ENCODE measurements at places on chromosomes 1 and 21. TPM values are rescaled to one million over a fixed set of nuclear protein-coding genes. Genes with fewer than 3 reads are reported as not detected.

MFAP2 gene
- polyA plus RNA-seq = 0.11 TPM

RAB3B gene
- polyA plus RNA-seq = 0.09 TPM

KPRP gene
- polyA plus RNA-seq = not detected

SDC3 gene
- 0.04 TPM for polyA plus RNA-seq

CFAP57 gene
- polyA plus RNA-seq = 1.9 TPM

SFPQ gene
- polyA plus RNA-seq = 196 TPM

KRTAP13-2 gene
- not detected for polyA plus RNA-seq

ITLN2 gene
- not detected for polyA plus RNA-seq

TTC24 gene
- 1.9 TPM for polyA plus RNA-seq

- peaks cover 3% of the 10 kb centered on the region for H3K36me3 ChIP-seq
- H3K27me3 ChIP-seq = no peaks in the 10 kb centered on the region
- H3K4me3 ChIP-seq = no peak overlapping the region
- no peaks in the 10 kb centered on the region for H3K4me1 ChIP-seq
Observed at GRCh38 chr1:235980976-235981375, 83.9 kb downstream of the NID1 start.

DNA sequence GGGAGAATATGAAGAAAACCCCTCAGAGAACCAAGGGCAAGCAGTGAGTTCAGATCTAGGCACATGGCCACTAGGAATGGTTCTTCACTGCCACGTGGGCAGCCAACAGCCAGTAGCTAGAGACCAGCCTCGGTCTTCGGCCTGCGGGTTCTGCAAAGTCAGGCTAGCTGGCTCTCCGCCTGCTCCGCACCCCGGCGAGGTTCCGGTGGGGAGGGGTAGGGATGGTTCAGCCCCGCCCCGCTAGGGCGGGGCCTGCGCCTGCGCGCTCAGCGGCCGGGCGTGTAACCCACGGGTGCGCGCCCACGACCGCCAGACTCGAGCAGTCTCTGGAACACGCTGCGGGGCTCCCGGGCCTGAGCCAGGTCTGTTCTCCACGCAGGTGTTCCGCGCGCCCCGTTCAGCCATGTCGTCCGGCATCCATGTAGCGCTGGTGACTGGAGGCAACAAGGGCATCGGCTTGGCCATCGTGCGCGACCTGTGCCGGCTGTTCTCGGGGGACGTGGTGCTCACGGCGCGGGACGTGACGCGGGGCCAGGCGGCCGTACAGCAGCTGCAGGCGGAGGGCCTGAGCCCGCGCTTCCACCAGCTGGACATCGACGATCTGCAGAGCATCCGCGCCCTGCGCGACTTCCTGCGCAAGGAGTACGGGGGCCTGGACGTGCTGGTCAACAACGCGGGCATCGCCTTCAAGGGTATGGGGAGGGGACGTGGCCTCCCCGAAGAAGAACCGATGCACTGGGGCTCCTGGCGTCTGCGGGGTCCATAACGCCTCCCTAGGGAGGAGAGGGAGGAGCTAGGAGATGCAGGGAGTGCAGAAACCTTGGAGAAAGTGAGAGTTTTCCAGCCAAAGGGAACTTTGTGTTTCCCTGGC, at the start of gene CBR1:
TSS of gene CBR1 (plus strand) at position 312 of the 871 bp plus-strand sequence. CDS start at position 404, 92 bp downstream.
- peak; percentile 47 for DNase-seq
- peak within 1 kb of the TSS; percentile 81 for H3K4me3 ChIP-seq

GRCh38 chr1:112956544-112957132, 642 bp upstream of the SLC16A1 start:
- DNase-seq = no peak
- no peaks in the 10 kb centered on the region for H3K36me3 ChIP-seq
- peak overlapping the region; percentile 82 for H3K4me3 ChIP-seq
- no peaks in the 10 kb centered on the region for H3K4me1 ChIP-seq

DNA sequence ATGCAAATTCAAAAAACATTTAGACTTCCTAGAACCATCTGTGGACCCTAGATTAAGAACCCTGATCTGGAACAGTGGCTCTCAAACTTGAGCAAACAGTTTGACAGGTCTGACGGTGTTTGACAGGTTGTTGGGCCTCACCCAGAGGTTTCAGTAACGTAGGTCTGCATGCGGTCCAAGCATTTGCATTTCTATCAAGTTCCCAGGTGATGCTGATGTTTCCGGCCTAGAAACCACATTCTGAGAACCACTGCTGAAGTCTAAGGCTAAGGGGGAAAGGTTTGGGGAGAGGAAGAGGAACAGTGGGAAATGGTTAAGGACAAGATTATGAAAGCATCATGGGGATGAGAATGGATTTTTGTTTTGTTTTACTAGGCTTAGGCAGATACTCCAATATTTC, 48.6 kb downstream of the MDM4 start:
- DNase-seq = peak; percentile 73
- no peaks in the 10 kb centered on the region for H3K27me3 ChIP-seq
- H3K4me1 ChIP-seq = peaks cover 24% of the 10 kb centered on the region
- H3K4me3 ChIP-seq = no peak overlapping the region

DNA sequence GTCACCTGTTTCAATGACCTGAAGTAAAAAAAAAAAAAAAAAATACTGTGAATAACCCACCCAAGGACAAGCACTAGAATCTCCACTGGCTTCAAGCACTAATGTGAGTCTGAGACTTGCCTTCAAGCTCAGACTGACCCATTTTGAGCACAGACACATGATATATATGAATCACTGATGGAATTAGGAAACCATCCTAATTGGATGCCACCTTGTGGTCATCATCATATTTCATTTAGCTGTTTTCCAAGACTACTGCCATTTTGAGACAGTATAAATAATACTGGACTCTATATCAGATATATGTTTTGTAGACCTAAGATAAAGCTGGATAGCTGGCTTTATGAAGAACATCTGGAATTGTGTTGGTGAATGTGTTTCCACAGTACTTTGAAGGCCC, 1232.0 kb downstream of the KCNT2 start:
- H3K27ac ChIP-seq = no peak overlapping the region
- H3K4me1 ChIP-seq = no peaks in the 10 kb centered on the region
- H3K36me3 ChIP-seq = no peaks in the 10 kb centered on the region
- DNase-seq = no peak
- no peak overlapping the region for H3K4me3 ChIP-seq

DNA sequence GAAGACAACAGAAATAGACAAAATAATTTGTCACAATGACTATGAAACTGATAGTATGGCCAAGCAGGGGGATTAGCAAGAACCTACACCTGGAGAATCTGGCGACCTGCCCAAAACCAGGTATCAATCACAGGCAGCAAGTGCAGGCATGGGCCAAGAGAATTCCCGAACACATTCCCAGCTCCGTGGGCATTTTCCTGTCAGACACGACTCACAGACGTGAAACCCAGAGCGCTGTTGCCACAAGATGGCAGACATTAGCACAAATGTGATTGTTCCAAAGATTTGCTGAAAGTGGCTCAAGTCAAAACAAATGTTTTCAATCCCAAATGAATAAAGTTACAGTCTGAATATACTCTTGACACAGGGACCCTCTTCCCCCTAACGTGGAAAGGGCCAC, 36.8 kb downstream of the HLCS start:
- no peaks in the 10 kb centered on the region for H3K36me3 ChIP-seq
- no peak overlapping the region for H3K27ac ChIP-seq
- DNase-seq = no peak

- no peak overlapping the region for H3K4me3 ChIP-seq
- DNase-seq = no peak
- no peaks in the 10 kb centered on the region for H3K36me3 ChIP-seq
- H3K27ac ChIP-seq = no peak overlapping the region
- no peaks in the 10 kb centered on the region for H3K27me3 ChIP-seq
- H3K4me1 ChIP-seq = no peaks in the 10 kb centered on the region
Observed at GRCh38 chr1:113422315-113423068, 32.2 kb downstream of the MAGI3 start.

DNA sequence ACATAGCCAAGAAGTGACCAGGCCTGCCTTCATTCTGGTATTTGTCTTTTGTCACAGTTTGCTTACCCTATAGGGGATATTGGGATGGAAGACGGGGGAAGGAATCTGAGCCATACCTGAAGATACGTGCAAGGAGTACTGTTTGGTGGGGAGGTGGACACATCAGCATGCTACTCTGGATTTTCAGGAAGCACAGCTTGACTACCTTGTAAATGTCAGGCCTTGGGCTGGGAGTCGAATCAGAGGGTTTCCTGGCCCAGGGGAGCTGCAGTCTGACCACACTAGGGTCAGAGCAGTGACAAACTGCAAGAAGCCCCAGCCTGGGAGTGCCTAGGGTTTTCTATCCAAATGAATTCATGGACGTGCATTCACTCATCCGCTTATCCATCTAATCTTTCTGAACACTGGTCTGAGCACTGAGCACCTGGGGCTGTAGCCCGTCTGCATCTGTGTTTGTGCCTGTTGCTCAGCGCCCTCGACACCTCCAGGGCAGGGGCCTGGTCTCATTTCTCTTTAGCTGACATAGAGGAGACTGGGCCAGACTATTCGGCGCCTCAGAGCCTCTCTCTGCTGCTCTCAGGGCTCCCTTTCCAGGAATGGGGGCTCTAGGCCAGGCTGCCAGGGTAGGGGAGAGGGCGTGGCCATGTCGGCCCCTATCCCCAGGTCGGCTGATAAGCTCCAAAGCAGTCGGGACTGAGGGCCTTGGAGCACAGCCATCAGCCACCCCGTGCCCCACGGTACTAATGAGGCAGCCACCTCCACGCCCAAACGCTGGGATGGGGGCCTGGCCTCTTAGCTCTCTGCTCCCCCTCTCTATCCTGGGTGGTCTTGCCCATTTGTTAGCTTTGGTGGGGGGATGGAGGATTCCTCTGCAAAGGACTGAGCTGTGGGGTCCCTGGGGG, 47.0 kb upstream of the SLC2A1 start:
- no peak overlapping the region for H3K4me3 ChIP-seq
- no peak for DNase-seq
- H3K36me3 ChIP-seq = no peaks in the 10 kb centered on the region
- no peaks in the 10 kb centered on the region for H3K27me3 ChIP-seq
- no peak overlapping the region for H3K27ac ChIP-seq

DNA sequence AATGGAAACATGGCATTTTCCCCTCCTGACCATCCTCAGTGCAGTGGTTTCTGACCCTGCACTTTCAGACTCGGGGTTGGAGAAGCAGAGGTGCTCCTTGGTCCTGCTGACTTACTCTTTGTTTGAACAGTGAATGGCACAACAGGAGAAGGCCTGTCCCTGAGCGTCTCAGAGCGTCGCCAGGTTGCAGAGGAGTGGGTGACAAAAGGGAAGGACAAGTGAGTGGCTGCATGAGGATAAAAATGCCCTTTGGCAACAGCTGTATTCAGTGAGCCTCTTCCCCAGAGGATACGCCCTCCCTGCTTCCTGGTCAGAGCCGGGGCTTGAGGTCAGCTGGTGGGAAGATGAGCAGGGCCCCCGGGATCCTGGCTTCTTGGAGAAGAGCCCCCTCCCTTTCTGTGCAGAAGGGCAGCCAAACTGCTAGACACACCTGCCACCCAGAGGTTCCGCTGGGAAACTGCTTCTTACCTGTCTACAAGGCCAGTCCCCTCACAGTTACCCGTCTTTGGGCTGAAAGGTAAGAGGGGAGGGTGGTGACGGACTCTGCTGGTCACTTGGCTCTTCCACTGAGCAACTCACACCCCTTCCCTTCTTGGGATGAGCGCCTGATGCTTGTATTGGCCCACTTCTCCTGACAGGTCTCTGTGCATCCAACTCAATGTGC, 16.6 kb downstream of the NPL start:
- no peaks in the 10 kb centered on the region for H3K36me3 ChIP-seq
- H3K27me3 ChIP-seq = no peaks in the 10 kb centered on the region
- H3K27ac ChIP-seq = no peak overlapping the region
- H3K4me3 ChIP-seq = no peak overlapping the region
- no peaks in the 10 kb centered on the region for H3K4me1 ChIP-seq

DNA sequence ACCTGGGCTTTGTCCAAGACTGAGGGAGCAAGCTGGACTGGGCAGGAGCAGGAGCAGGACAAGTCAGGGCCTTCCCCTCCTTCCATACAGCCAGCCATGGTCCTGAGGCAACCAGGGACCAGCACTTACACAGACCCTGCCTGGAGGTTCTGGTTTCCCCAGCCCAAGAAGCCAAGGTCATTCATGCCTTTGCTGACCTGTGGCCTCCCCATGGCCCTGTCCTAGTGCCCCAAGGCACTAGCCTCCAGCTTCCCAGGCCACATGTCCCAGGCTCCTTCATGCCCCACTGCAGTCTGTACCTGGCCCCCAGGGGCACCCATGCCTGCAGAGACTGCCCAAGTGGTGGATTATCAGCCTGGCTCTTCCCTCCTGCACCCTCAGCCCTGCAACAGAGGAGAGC, 243.9 kb downstream of the TOMM20 start:
- no peak for DNase-seq
- no peak overlapping the region for H3K4me3 ChIP-seq
- peaks cover 37% of the 10 kb centered on the region for H3K4me1 ChIP-seq
- H3K27ac ChIP-seq = no peak overlapping the region

DNA sequence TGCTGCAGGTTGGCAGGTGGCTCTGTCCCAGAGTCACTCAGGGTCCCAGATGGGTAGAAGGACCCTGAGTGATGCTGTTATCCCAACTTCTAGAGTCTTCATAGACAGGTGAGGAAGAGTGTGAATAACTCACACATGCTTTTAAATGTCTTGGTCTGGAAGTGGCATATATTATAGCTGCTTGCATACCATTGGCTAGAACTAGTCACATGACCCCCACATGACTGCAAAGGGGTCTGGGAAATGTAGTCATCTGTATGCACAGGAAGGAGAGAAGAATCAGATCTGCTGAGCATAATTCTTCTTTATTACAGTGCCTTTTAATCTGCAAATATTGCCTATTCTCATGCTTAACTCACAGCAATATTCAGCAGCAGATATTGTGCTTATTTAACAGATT, 28.2 kb upstream of the KLHDC7A start:
- no peaks in the 10 kb centered on the region for H3K4me1 ChIP-seq
- DNase-seq = peak; percentile 7
- no peak overlapping the region for H3K4me3 ChIP-seq
- no peak overlapping the region for H3K27ac ChIP-seq

- DNase-seq = no peak
- H3K27ac ChIP-seq = no peak overlapping the region
- no peaks in the 10 kb centered on the region for H3K27me3 ChIP-seq
- H3K36me3 ChIP-seq = no peaks in the 10 kb centered on the region
- H3K4me3 ChIP-seq = no peak overlapping the region
- H3K4me1 ChIP-seq = 0 out of 2 replicates have a peak, but pooled peaks cover 5% of the 10 kb centered on the region
Observed at GRCh38 chr1:59081795-59082194, 215.1 kb upstream of the FGGY start.

- H3K27ac ChIP-seq = peak overlapping the region; percentile 90
- DNase-seq = no peak
- H3K27me3 ChIP-seq = no peaks in the 10 kb centered on the region
- no peaks in the 10 kb centered on the region for H3K4me1 ChIP-seq
Observed at GRCh38 chr1:162498496-162498810, 835 bp downstream of the UHMK1 start.

GRCh38 chr1:47769295-47769694, 227.9 kb downstream of the TRABD2B start:
- H3K4me3 ChIP-seq = no peak overlapping the region
- no peak for DNase-seq
- peaks cover 3% of the 10 kb centered on the region for H3K27me3 ChIP-seq
